Psoas muscle (tissue), 8 donors: ENCODE measurements at places on chromosomes 2 and 18. TPM values are rescaled to one million over a fixed set of nuclear protein-coding genes. Genes with fewer than 3 reads are reported as not detected.

Gene CCDC150
- 1.4 TPM for total RNA-seq

Gene DSEL
- 0.99 TPM for total RNA-seq

Gene CYRIA
- total RNA-seq = 9.5 TPM

Gene C2orf49
- 14.8 TPM for total RNA-seq

Gene SERPINB3
- total RNA-seq = not detected

Gene KLHL14
- not detected for total RNA-seq

Gene CYP1B1
- total RNA-seq = 25.5 TPM

Gene UGT1A10
- not detected for total RNA-seq

GRCh38 chr18:49167084-49167483 is 216.3 kb upstream of the SMAD7 start:
- no peak overlapping the region for H3K4me3 ChIP-seq
- peaks cover 3% of the 10 kb centered on the region for H3K36me3 ChIP-seq
- H3K27ac ChIP-seq = no peak overlapping the region
- DNase-seq = no peak
- H3K27me3 ChIP-seq = no peaks in the 10 kb centered on the region
- H3K4me1 ChIP-seq = no peaks in the 10 kb centered on the region

DNA sequence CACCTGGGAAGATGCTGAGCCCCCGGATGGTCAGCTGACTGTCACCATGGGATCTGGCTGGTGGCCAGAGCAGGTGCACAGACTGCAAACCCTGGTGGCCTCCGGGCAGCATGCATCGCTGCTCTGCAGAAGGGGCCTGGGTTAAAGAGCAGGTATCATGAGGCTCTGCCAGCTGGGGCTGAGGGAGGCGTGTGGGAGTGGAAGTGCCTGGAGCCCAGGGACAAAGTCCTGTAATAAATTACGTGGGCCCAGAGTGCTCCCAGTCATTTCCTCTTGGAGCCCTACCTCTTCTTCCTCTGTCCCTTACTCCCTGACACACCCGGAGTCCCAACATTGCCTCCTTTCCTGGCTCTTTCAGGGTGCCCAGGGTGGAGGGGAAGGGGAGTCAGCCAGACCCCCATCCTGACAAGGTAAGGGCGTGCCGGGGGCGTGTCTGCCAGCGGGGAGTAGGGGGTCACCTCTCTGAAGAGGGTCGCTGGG is at the start of gene MYO7B:
MYO7B (plus strand) TSS at position 262 of the 480 bp plus-strand sequence. CDS start 24,040 bp downstream, outside the sequence.
- DNase-seq = no peak
- H3K27me3 ChIP-seq = no peaks in the 10 kb centered on the region
- no peaks in the 10 kb centered on the region for H3K36me3 ChIP-seq
- H3K4me1 ChIP-seq = no peaks in the 10 kb centered on the region
- H3K27ac ChIP-seq = no peak within 1 kb of the TSS

- H3K4me3 ChIP-seq = no peak overlapping the region
- peaks cover 34% of the 10 kb centered on the region for H3K4me1 ChIP-seq
- H3K27me3 ChIP-seq = no peaks in the 10 kb centered on the region
- no peaks in the 10 kb centered on the region for H3K36me3 ChIP-seq
- H3K27ac ChIP-seq = no peak overlapping the region
These were observed 3.2 kb downstream of the INO80C start for GRCh38 chr18:35494251-35495220.

DNA sequence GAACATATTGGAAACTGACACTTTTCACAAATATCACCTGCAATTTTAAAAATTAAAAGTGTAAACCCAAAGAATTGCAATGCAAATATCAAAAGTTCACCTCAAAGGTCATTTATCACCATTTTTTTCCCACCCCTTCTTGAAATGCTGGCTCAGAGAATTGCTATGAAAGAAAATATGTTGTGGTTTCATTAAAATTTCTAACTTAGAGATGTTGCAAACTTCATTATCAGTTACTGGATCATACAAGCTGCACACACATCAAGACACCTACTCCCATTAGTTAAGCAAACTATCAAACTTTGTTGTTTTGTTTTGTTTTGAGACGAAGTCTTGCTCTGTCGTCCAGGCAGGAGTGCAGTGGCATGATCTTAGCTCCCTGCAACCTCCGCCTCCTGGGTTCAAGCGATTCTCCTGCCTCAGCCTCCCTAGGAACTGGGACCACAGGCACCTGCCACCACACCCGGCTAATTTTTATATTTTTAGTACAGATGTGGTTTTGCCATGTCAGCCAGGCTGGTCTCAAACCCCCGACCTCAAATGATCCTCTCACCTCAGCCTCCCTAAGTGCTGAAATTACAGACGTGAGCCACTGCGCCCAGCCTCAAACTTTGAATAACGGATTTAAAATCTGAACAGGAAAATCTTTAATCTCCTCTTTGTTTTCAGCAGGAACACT is 37.0 kb downstream of the STK39 start:
- no peaks in the 10 kb centered on the region for H3K36me3 ChIP-seq
- H3K27me3 ChIP-seq = no peaks in the 10 kb centered on the region
- no peak for DNase-seq
- no peak overlapping the region for H3K27ac ChIP-seq

- no peaks in the 10 kb centered on the region for H3K27me3 ChIP-seq
- DNase-seq = no peak
- H3K4me3 ChIP-seq = no peak overlapping the region
These were observed 254.0 kb downstream of the KCNJ3 start for GRCh38 chr2:154952346-154952980.

DNA sequence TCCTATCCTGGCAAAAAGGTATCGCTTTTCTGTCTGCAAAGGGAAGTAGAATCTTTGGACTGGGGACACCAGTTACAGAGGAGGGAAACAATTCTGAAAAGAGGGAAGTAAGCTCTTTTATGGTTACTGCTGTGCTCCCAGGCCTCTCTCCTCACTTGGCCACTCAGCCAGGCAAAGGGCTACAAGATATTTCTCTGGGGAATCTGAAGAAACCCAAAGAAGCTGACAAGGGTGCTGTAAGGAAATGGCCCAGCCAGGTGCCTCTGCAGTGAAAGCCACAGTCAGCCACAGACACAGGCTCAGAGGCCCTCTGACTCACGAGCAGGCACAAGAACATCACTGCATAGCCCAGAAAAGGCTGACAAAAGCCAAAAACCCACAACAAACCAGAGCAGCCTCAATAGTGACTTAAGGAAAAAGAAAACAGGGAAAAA is 5.8 kb downstream of the HDLBP start:
- H3K4me3 ChIP-seq = no peak overlapping the region
- H3K27me3 ChIP-seq = no peaks in the 10 kb centered on the region
- DNase-seq = no peak
- no peaks in the 10 kb centered on the region for H3K36me3 ChIP-seq
- peaks cover 89% of the 10 kb centered on the region for H3K4me1 ChIP-seq

GRCh38 chr2:58131191-58132011 is 84.8 kb downstream of the VRK2 start:
- no peak for DNase-seq
- no peak overlapping the region for H3K27ac ChIP-seq
- H3K27me3 ChIP-seq = no peaks in the 10 kb centered on the region
- no peaks in the 10 kb centered on the region for H3K4me1 ChIP-seq
- H3K4me3 ChIP-seq = no peak overlapping the region

GRCh38 chr18:21230436-21230835 is 11.6 kb upstream of the GREB1L start:
- no peaks in the 10 kb centered on the region for H3K36me3 ChIP-seq
- no peak for DNase-seq
- H3K4me3 ChIP-seq = no peak overlapping the region

- H3K4me1 ChIP-seq = peaks cover 6% of the 10 kb centered on the region
- peak overlapping the region; percentile 68 for H3K27ac ChIP-seq
- H3K4me3 ChIP-seq = peak overlapping the region; percentile 9
- no peak for DNase-seq
- H3K27me3 ChIP-seq = no peaks in the 10 kb centered on the region
These were observed 112.9 kb downstream of the LTBP1 start for GRCh38 chr2:33059471-33060156.

DNA sequence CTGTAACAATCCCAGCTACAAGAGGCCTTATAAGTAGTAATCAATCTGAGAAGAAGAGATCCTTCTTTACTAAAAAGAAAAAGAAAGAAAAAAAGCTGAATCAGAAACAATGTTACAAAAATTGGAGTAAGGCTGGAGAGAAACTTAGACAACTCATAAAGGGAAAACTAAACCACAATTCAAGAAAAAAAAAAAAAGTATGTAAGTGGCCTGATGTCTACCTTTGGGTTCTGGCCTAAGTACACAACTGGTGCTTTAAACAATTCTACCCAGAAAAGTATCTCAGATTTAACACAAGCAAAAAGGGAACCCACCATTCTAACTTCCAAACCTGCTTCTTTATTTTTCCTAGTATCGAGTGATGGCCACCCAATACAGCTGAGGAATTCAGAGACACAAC is 45.3 kb downstream of the ZNF521 start:
- no peaks in the 10 kb centered on the region for H3K27me3 ChIP-seq
- no peaks in the 10 kb centered on the region for H3K4me1 ChIP-seq
- no peaks in the 10 kb centered on the region for H3K36me3 ChIP-seq
- DNase-seq = no peak
- no peak overlapping the region for H3K4me3 ChIP-seq

DNA sequence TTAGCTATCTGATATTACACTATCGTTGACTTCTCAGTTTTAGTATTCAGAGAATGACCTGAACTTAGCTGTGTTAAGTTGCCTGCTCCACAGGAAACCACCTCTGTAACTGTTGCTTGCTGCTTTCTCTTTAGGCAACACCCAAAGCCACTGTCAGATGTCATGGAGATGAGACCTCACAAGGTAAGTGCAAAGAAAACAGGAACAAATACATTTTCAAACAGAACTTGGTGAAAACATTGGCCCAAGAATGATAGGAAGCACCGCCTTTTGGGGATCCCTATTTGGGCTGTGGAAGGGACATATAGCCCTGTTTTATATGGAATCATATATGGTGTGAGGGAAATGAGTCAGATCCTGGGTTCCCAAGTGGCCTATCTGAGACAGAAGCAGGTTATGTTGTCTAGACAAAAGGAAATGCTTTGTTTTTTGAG is 143.4 kb downstream of the UBE2E3 start:
- no peak overlapping the region for H3K4me3 ChIP-seq
- H3K27ac ChIP-seq = no peak overlapping the region
- no peaks in the 10 kb centered on the region for H3K4me1 ChIP-seq
- no peaks in the 10 kb centered on the region for H3K36me3 ChIP-seq

DNA sequence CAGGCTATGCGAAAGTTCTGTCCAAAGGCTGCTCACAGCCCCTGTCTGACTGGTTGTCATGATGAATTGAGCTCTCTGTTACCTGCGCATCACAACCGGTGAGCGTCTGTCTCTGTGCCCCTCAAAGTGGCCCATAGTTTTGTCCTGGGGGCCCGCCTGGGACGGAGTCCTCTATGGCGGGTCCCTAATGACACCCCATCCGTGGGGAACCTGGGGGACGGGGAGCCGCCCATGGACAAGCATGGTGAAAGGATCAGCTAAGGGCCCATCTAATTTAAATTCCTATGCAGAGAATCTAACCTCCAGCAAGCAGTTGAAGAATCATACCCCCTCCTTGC is 473 bp downstream of the ELMOD3 start:
- H3K4me3 ChIP-seq = peak overlapping the region; percentile 83
- H3K27me3 ChIP-seq = no peaks in the 10 kb centered on the region

- H3K27ac ChIP-seq = no peak overlapping the region
- H3K36me3 ChIP-seq = no peaks in the 10 kb centered on the region
- H3K4me3 ChIP-seq = no peak overlapping the region
- no peak for DNase-seq
- H3K27me3 ChIP-seq = no peaks in the 10 kb centered on the region
- H3K4me1 ChIP-seq = peaks cover 4% of the 10 kb centered on the region
These were observed 143.2 kb upstream of the SERTAD2 start for GRCh38 chr2:64796926-64797325.

DNA sequence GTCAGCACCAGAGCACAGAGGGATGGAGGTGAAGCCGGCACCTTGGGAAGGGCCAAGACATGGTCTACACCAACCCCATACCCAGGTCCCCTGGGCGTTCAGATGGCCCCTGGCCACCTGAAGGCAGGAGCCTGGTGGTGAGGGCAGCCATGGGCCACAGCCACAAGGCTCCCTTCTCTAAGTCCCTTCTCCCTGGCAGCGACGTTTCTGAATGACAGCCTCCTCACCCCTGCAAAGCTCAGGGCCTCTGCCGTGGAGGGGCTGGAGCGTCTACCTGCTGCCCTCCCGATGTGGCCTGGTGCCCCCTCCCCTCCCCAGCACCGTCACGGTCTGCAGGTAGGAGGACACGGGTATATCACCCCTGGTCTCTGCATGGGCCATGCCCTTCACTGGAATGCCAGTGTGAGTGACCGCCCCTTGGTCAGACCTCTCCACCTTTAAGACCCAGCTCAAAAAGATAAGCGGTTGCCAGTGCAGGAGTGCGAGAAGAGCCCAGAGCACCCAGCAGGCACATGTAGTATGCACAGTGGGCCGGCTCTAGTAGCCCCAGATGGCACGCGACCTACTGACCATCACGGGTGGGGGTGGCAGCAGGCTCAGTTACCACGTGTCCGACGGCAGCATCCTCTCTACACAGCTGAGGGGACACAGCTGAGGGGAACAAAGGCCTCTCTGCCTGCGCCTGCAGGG is 46.6 kb downstream of the HS6ST1 start:
- peak; percentile 49 for DNase-seq
- H3K36me3 ChIP-seq = peaks cover 21% of the 10 kb centered on the region
- H3K4me3 ChIP-seq = no peak overlapping the region
- no peaks in the 10 kb centered on the region for H3K27me3 ChIP-seq
- no peaks in the 10 kb centered on the region for H3K4me1 ChIP-seq

GRCh38 chr2:204491528-204491927 is 53.7 kb upstream of the PARD3B start:
- no peaks in the 10 kb centered on the region for H3K36me3 ChIP-seq
- no peak for DNase-seq
- no peak overlapping the region for H3K27ac ChIP-seq
- H3K4me1 ChIP-seq = no peaks in the 10 kb centered on the region

- H3K27ac ChIP-seq = no peak overlapping the region
- H3K4me3 ChIP-seq = no peak overlapping the region
These were observed 1028.4 kb upstream of the PIK3C3 start for GRCh38 chr18:40926679-40927078.

DNA sequence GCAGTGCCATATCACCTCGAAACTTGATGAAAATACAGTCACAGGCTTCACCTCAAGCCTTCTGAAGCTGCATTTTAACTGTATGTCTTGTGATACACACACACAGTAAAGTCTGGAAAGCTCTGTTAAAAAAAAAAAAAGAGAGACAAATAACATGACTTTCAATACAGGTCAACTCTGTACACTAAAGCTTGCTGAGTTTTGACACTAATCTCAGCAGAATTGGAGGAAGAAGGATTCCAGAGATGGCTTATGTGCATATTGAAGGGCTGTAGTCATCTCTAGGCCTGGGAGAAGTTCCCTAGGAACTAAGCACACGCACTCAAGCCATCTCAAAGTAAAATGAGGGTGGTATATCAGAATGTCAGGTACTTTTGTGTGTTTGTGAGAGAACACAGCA is 875.1 kb downstream of the EPHA4 start:
- H3K4me3 ChIP-seq = no peak overlapping the region
- DNase-seq = no peak
- no peaks in the 10 kb centered on the region for H3K4me1 ChIP-seq
- H3K27me3 ChIP-seq = no peaks in the 10 kb centered on the region

- DNase-seq = no peak
- no peaks in the 10 kb centered on the region for H3K27me3 ChIP-seq
- H3K4me1 ChIP-seq = no peaks in the 10 kb centered on the region
- no peak overlapping the region for H3K27ac ChIP-seq
- no peak overlapping the region for H3K4me3 ChIP-seq
These were observed 200.7 kb downstream of the BCL11A start for GRCh38 chr2:60352491-60353405.
